ENCODE measurements at places on chromosomes 11 and 22.

GRCh38 chr11:15660496-15660895 is 545.8 kb downstream of the INSC start:
- DNase-seq: no peak

GRCh38 chr22:22910272-22911240 is 22.9 kb downstream of the IGLL5 start:
- DNase-seq: no peak

- DNase-seq: no peak
These were observed 3.8 kb upstream of the FDX1 start for GRCh38 chr11:110425751-110426545.

- no peak for DNase-seq
These were observed 13.7 kb downstream of the MEI1 start for GRCh38 chr22:41713004-41713403.

DNA sequence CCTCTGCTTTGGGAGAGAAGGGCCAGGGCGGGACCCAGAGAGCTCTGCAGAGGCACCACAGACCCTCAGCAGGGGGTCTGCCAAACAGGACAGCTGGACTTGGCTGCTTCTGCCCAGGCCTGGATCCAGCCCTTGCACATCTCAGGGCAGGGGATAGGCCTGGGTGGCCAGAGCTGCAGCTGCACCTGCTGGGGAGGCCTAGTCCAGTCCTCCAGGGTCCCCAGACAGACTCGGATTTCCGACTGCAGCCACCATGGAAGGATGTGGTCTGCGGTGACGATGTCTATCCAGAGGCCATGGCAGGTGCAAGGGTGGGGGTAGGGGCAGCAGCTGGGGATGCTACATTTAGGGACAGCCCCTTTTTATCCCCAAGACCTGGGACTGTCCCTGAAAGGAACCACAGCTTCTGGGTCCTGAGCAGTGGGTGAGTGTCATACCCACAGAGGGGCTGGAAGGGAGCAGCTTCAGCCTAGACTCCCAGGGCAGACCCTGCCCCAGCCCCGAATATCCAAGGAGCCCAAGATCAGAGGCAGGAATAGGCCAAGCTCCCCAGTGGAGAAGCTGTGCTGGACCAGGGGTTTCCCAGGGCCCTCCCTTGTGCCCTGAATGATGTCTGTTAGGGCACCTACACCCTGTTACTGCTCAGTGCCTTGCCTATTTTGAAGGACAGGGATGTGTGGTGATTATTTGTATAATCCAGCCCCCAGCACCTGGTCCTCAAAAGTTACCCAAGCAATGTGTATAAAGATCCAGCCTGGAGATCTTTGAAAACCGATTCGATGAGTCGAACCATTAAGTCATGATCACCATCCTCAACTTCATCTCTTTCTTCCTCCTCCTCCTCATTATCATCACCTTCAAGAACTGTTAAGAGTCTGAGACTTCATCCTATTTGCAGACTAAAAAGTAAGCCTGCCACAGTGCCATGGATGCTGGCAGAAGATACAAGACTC is 2.5 kb upstream of the IGLL5 start:
- DNase-seq: no peak

- DNase-seq: peak; percentile 93
These were observed 10.7 kb downstream of the LSP1 start for GRCh38 chr11:1863352-1864216.

DNA sequence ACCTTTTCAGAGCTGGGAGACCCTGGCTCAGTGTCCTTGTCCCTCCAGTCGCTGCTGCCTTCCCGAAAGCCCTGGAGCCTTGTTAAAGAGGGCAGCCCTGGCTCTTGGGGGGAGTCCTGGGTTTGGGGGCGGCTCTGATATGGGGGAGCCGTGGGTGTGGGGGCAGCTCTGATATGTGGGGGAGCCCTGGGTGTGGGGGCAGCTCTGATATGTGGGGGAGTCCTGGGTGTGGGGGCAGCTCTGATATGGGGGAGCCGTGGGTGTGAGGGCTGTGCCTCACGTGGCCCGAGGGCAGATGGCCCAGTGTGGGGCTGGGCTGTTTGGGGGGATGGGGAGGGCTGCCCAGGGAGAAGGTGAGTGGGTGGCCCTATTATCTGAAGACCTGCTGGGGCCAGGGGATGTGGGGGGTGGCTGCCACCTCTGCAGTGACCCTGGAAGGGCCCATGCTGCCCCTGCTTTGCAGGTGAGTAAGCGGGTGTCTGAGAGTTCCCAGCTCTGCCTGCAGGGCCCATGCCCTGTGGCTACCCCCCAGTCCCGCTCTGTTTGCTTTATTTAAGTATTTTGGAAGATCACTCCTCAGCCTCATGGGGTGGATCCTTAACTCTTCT is 30.9 kb upstream of the GRAMD4 start:
- DNase-seq: no peak

GRCh38 chr11:67345247-67345919 is 8.0 kb downstream of the POLD4 start:
- peak; percentile 20 for DNase-seq

DNA sequence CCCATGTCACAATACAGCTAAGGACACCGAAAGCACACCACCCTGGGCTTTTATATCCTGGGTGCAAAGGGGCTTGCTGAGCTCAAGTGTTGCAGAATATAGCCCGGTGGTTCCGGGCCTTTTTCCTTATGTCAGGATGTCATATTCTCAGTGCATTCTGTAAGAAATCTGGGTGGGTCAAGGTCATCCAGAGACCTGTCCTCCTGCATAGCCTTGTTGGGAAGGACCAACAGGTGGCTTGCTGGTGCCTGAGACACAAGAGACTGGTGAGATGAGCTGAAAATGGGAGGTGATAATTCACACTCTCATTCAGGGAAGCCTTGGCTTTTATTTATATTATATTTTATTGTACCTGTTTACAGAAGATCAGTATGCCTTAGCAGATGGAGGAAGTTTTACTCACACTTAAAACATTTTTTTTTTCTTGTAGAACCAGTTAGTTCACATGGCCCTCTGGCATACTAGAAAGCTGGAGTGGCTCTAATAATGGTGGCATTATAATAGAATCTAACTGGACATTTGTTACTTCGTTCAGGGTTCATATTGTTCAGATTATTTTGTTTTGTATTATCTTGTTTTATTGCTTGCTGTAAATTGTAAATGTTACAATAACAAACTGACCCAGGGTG is 14.6 kb upstream of the TMEM123 start:
- DNase-seq: no peak

- no peak for DNase-seq
These were observed 153.4 kb downstream of the CACNA1I start for GRCh38 chr22:39723899-39724351.

DNA sequence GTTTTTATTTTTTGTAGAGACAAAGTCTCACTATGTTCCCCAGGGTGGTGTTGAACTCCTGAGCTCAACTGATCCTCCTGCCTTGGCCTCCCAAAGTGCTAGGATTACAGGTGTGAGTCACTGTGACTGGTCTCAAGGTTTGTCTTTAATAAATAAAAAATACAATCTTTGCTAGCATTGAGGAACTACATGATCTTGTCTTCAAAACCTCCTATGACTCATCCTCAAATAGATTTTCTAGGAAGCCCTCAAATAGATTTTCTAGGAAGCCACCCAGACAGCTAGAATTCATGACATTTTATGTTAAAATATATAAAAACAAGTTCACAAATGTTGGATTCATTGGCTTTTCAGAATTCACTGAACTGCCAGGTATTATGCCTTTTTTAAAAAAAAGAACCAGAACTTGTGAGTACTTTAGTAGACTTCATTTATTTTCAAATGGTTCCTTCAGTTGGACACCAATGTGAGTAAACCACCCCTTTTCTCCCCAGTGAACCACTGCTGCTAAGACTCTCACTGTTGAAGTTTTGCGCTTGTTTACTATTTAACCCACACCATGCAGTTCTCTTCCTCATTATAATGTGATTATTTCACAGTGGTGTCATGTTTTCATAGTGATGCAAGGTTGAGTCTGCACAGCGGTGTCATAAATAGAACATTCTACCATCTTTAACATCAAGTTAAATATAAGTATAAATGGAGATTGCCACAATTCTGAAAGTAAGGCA is 303.9 kb downstream of the CASP12 start:
- no peak for DNase-seq

DNA sequence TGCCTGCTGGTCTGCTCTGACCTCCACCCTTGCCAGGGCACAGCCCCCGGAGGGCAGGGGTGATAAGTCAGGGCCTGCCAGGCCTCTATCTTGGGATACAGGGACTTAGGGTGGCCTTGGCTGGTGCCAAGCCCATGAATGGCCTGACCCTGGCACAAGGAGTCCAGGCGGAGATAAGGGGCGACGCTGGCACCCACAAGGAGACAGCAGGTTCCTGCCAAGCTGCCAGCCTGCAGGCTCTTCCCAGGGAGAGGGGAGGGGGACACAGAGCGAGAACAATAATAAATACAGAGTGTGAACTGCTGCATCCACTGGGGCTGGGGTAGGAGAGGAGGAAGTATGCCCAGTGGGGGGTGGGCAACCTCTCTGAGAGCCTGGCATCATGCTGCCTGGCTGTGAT is 978 bp downstream of the CSDC2 start:
- no peak for DNase-seq
